ENCODE measurements at places on chromosomes 16 and 17. TPM values are rescaled to one million over a fixed set of nuclear protein-coding genes. Genes with fewer than 3 reads are reported as not detected.

BCL7C gene
- 50.1 TPM for total RNA-seq

GRCh38 chr17:39126436-39126835 is 25.0 kb downstream of the PLXDC1 start:
- DNase-seq: no peak

GRCh38 chr16:49491771-49492761 is 118.5 kb downstream of the C16orf78 start:
- peak; percentile 0 for DNase-seq

GRCh38 chr17:30716461-30717290 is 107.8 kb downstream of the CRLF3 start:
- no peak for DNase-seq

DNA sequence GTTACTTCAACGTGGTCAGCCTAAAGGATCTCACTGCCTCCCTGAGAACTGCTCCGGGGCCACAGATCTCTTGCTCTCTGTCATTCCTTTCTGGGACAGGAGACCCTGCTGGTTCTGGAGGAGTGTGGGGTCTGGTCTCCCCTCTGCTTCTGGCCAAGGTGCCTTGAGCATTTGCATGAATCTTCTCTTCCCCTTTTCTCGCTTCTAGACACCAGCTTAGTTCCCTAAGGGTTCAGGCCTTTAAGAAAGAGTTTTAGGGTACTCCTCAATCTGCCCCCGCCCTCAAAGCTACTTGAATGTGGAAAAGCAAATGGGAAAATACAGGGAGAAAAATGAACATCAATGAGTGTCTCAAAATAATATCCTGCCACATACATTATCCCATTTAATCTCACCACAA is 48.1 kb downstream of the WSB1 start:
- no peak for DNase-seq

DNA sequence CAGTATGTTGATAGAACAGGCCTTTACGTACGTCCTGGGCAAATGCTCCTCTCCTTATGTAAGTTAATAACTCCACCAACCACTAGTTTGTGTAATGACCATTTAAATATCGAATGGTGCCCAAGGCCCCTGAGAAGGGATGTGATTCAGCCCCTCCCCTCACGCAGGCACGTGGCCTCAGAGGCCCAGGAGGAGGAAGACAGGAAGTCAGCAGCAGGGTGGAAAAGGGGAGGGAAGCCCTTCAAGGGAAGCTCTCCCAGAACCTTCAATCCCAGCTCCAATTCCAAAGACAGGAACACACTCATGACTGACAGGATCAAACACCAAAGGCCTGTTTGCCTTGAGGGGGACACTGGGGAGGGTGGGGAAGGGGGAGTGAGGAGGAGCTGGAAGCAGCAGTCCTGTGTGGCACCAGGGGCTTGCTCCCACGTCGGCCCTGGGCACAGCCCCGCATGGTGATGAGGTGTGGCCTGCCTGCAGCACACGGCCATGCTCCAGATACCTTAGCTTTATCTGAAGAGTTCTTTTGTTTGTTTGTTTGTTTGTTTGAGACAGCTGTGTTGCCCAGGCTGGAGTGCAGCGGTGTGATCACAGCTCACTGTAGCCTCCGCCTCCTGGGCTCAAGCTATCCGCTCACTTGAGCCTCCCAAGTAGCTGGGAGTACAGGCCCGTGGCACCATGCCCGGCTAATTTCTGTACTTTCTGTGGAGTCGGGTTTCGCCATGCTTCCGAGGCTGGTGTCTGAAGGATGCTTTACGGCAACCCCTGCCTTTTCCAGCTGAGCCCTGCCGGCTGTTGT is 105.0 kb downstream of the ZNF778 start:
- peak; percentile 40 for DNase-seq

DNA sequence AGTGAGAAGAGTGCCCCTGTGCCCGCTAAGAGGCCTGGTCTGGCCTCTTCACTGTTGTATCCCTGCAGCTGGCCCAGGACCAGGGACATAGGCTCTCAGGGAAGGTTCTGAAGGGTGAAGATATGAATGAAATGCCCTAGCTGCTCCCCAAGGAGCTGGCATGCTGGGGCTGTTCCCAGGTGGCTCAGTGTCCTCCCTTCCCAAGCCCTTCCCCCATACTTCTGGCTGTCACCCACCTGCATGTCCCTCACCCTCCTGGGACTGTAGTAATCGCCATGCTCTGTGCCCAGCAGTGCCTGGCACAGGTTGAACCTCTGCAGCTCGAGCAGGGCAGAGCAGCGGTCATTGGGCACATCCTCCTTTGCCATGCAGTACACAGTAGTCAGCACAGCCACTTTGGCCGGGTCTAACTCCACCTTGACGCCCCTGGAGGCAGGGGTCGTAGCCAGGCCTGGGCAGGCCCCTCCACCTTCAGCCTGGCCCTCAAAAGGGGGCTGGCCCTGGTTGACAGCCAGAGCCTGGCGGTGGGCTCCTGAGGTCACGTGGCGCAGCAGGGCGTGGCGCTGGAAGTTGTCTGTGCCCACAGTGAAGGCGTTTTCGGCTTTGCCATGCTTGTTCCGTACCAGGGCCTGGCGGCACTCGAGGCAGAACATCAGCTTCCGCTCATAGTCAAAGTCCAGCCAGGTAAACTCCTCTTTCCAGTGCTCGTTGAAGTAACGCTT is 7.6 kb downstream of the C17orf113 start:
- DNase-seq: no peak
